Amygdala (tissue), 56 donors: ENCODE measurements at places on chromosomes 16 and 17.

GRCh38 chr17:70060415-70060814 is 14.6 kb upstream of the KCNJ16 start:
- no peak for DNase-seq

- DNase-seq: no peak
These were observed 20.5 kb downstream of the ZNF385C start for GRCh38 chr17:42077755-42078154.

DNA sequence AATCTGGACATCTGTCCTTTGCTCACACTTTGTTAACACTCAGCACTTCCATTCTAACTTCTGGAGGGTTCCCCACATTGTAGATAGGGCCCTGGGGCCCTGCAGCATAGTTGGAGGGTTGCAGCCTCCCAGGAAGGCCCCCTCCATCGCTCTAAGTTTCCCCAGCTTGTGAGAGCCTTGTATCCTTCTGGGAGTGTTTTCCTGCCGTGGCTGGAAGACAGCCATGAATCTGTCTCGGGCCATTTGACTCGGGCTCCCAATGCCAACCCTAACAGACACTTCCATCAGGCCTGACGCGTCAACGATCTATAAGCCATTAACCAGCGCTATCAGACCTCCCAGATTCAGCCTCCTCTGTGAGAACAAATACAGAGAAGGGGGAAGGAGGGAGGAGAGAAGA is 263.7 kb upstream of the RPL38 start:
- DNase-seq: no peak

GRCh38 chr16:74492976-74493375 is 71.7 kb upstream of the CLEC18B start:
- no peak for DNase-seq

- no peak for DNase-seq
These were observed 143.4 kb downstream of the ZNF423 start for GRCh38 chr16:49712542-49712941.

GRCh38 chr16:66030036-66030435 is 336.5 kb upstream of the CDH5 start:
- DNase-seq: no peak

GRCh38 chr16:51155820-51156806 is 5.0 kb upstream of the SALL1 start:
- peak; percentile 22 for DNase-seq

GRCh38 chr16:2494616-2495015 is 19.1 kb upstream of the ATP6V0C start:
- DNase-seq: no peak

- DNase-seq: no peak
These were observed 43.1 kb upstream of the HAPSTR1 start for GRCh38 chr16:9048302-9048700.

DNA sequence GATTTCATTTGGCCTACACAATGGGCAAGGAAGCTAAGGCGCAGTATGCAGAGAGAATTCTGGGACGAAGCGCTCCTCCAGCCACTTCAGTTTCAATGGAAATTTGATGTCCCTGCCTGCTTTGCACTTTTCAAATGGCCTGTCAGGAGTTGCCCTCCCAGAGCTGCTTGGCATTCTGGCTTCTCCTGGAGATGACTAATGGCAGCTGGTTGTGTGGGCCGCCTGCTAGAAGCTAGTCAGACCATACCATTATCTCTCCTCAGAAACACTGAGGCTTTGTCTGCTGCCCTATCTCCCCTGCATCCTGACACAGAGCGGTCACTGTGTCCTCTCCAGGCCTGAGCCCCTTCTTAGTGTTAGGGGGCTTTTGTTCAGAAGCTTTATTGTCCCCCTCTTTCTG is 180.1 kb downstream of the SPECC1 start:
- peak; percentile 68 for DNase-seq

- no peak for DNase-seq
These were observed 212.1 kb upstream of the TNRC6C start for GRCh38 chr17:77746393-77746792.

DNA sequence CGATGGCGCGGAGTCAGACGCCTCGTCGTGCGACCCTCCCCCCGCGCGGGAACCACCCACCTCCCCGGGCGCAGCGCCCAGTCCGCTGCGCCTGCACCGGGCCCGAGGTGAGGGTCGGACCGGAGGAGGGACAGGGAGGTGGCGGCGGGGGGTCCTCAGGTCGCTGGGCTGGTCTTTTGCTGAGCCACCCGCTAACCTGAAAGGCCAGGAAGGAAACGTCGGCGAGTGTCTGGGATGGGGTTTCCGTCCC is 4.9 kb downstream of the TBX2 start:
- DNase-seq: no peak

DNA sequence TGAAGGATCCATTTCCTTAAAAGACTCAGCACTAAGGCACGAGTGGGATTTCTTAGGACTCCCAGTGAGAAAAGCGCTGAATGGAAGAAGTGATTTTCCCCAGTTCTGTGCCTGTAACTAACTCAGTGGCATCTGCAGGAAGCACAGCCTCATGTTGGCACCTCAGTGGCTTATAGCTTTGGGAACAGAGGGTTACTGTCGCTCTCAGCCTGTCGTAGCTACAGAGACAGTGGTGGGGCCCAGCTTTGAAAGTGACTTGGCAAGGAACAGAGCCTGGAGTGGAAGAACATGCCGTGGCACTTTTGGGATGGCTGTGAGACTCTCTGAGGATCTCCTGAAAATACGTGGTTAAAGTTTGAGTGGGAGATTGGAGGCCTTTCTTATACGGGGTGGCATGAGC is 242.4 kb upstream of the MYOCD start:
- no peak for DNase-seq

GRCh38 chr17:77636835-77637817 is 321.4 kb upstream of the TNRC6C start:
- DNase-seq: no peak

DNA sequence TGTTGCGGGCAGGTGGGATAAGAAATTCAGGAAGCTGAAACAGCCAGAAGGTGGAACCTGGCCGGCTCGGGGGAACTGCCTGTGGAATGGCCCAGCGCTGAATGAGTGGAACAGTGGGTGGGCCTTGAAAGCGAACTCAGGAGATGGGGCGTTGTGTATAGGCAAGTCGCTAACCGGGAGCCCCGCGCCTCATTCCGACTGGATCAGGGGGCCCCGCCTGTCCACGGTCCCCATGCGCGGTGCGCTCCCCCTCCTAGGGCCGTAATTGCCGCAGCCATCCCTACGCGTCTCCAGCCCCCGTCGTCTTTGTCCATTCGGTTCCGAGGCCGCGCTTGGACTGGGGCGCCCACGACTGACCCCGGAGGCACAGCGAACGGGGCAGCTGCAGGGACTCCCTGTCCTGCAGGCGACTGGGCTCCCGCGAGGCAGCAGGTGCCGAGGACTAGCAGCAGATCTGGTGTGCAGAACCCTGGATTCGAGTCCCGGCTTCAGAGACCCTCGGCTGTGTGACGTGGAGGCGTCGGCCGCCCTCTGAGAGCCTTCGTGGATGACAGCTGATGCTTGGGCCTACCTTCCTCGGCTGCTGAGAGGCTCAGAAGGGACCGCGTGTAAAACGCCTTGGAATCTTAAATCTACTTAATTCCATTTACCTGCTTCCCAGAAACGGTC is 10.9 kb upstream of the CA4 start:
- DNase-seq: no peak

GRCh38 chr16:16025214-16025968 is 76.0 kb downstream of the ABCC1 start:
- no peak for DNase-seq

- no peak for DNase-seq
These were observed 62.6 kb downstream of the PLCG2 start for GRCh38 chr16:81841722-81842121.

GRCh38 chr17:45950888-45951287 is 48.2 kb upstream of the STH start:
- DNase-seq: peak; percentile 74

DNA sequence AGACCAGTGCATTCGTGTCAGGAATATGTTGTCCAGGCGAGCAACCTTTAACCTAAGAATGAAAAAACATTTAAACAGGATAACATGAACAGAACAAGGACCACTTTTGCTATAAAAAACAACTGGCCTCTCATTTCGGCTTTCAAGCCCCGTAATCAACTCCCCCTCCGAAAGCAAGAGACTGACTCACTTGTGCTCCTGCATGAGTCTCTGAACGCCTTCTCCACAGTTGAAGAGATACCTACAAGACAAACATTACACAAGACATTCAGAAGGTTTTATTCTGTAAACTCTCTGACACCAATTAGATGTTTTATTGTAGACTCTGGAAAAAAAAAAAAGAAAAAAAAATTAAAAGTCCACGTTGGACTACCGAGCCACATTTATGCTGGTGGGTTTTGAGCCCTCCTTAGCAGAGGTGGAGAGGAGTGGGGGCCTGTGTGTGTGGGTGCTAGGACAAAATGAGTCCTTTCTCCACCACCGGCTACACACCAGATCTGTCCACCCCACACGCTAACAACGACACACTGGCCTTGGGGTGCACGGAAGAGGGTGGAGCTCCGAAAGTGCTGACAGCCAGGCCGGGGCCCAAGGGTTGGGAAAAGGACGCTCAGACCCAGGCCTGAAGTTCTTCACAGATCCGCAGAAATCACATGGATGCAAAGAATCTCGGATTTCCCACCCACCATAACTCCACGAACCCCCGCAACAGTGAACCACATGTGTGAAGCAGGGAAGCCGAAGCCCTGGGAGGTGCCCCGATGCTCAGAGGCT is 759 bp downstream of the ELAC2 start:
- DNase-seq: no peak

GRCh38 chr17:56785405-56785804 is 48.3 kb downstream of the C17orf67 start:
- no peak for DNase-seq

GRCh38 chr17:78132084-78132676 is 1.6 kb downstream of the TMC8 start:
- DNase-seq: no peak

DNA sequence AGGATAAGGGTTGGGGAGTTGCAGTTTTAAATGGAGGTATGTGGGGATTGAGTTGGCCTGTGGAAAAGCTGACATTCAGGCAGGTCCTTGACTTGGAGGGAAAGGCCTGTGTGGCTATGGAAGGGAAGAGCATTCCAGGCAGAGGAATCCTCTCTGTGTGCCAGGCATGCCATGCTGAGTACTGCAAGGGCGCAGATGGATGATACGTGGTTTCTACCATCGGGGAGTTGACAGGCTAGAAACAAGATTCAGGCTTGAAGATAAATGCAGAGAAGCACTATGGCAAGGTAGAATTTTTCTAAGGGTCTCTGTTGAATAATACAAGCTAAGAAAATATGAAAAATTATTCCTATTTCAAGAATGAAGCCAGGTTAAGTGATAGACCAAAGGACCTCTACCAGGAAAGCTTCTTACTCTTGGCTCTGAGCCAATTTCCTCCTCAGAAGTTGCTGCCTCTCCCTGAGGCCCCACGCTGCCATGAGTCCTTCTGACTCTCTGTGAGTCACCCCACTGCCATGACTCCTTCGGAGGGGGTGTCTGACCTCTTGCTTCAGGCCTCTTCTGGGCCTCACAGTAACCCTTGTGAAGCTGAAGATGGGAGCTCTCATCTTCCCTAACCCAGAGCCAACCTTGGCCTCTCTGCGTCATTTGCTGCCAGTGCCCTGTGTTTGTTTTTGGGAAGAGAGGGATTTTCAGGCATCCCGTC is 75.8 kb downstream of the WNT3 start:
- no peak for DNase-seq
